ENCODE measurements at places on chromosomes 7 and 10. TPM values are rescaled to one million over a fixed set of nuclear protein-coding genes. Genes with fewer than 3 reads are reported as not detected.

The IL2RA gene
- not detected for polyA plus RNA-seq

The OPN1SW gene
- polyA plus RNA-seq = 1.9 TPM

The GALNT17 gene
- 5.6 TPM for polyA plus RNA-seq

The ITGB8 gene
- 31.5 TPM for polyA plus RNA-seq

The AUTS2 gene
- polyA plus RNA-seq = 114 TPM

The GARIN1A gene
- 5.7 TPM for polyA plus RNA-seq

The NXPH1 gene
- polyA plus RNA-seq = not detected

The ARHGAP12 gene
- 44.0 TPM for polyA plus RNA-seq

The GLI3 gene
- polyA plus RNA-seq = 16.8 TPM

The TCERG1L gene
- 2.0 TPM for polyA plus RNA-seq

The PRPS1L1 gene
- not detected for polyA plus RNA-seq

The SPAM1 gene
- polyA plus RNA-seq = not detected

The STEAP4 gene
- polyA plus RNA-seq = 0.19 TPM

The HECW1 gene
- 7.7 TPM for polyA plus RNA-seq

The IFIT2 gene
- 8.1 TPM for polyA plus RNA-seq

The FOXI2 gene
- polyA plus RNA-seq = 1.4 TPM

The CTTNBP2 gene
- polyA plus RNA-seq = 32.1 TPM

The POT1 gene
- 40.0 TPM for polyA plus RNA-seq

The RNF32 gene
- 3.5 TPM for polyA plus RNA-seq

The SLC12A9 gene
- 27.1 TPM for polyA plus RNA-seq

The ARHGEF35 gene
- polyA plus RNA-seq = 18.4 TPM

The ASAH2B gene
- polyA plus RNA-seq = 11.1 TPM

The TACC2 gene
- 55.7 TPM for polyA plus RNA-seq

The CAV2 gene
- 25.8 TPM for polyA plus RNA-seq

The PNLIPRP3 gene
- polyA plus RNA-seq = not detected

The SNX13 gene
- 42.7 TPM for polyA plus RNA-seq

The GNAI1 gene
- polyA plus RNA-seq = 101 TPM

The CUBN gene
- 263 TPM for polyA plus RNA-seq

The ST8SIA6 gene
- 1.2 TPM for polyA plus RNA-seq

The ATG9B gene
- 1.5 TPM for polyA plus RNA-seq

The TEX47 gene
- not detected for polyA plus RNA-seq

The SLC26A4 gene
- 2.3 TPM for polyA plus RNA-seq

The SDK1 gene
- polyA plus RNA-seq = 8.4 TPM

The NME8 gene
- polyA plus RNA-seq = 0.53 TPM

The WNT8B gene
- polyA plus RNA-seq = 0.69 TPM

The ADAM12 gene
- 23.0 TPM for polyA plus RNA-seq

The KEL gene
- polyA plus RNA-seq = 4.8 TPM

The BLOC1S2 gene
- 32.9 TPM for polyA plus RNA-seq

The ZSCAN25 gene
- 21.0 TPM for polyA plus RNA-seq

The NPFFR1 gene
- 0.32 TPM for polyA plus RNA-seq

The CREB5 gene
- polyA plus RNA-seq = 11.0 TPM

Measured in renal pelvis (tissue), 12 donors.